Stimulated activated CD8-positive, alpha-beta memory T cell treated with anti-CD3 and anti-CD28 coated beads, Interleukin-4, amount 100 ng/mL, for 1 hour (primary cell): ENCODE measurements at places on chromosomes 16 and 17.

- DNase-seq = no peak
Measured at GRCh38 chr16:23362460-23363317, 60.6 kb downstream of the SCNN1B start.

- DNase-seq = no peak
Measured at GRCh38 chr16:80065541-80065940, 465.0 kb upstream of the MAF start.

DNA sequence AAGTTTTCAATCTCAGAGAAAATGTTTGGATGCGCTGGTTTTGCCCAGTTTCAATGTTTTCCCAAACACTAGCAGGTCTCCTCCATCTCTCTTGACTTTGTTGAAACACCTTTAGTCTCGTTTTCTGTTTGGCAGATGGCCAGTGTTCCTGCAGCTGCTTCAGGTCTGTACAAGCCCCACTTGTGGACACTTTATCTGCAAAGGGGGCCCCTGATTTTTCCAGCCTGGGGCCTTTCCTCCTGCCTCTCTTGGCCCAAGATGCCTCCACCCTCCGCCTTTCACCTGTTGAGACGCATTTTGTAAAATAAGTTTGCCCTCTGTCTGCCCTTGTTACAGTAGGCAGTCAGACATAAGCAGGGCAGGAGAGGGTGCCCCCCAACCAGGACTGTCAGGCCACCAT lies 21.8 kb upstream of the PRM1 start:
- DNase-seq = no peak

- DNase-seq = no peak
Measured at GRCh38 chr17:42200706-42201457, 6.6 kb upstream of the GHDC start.

DNA sequence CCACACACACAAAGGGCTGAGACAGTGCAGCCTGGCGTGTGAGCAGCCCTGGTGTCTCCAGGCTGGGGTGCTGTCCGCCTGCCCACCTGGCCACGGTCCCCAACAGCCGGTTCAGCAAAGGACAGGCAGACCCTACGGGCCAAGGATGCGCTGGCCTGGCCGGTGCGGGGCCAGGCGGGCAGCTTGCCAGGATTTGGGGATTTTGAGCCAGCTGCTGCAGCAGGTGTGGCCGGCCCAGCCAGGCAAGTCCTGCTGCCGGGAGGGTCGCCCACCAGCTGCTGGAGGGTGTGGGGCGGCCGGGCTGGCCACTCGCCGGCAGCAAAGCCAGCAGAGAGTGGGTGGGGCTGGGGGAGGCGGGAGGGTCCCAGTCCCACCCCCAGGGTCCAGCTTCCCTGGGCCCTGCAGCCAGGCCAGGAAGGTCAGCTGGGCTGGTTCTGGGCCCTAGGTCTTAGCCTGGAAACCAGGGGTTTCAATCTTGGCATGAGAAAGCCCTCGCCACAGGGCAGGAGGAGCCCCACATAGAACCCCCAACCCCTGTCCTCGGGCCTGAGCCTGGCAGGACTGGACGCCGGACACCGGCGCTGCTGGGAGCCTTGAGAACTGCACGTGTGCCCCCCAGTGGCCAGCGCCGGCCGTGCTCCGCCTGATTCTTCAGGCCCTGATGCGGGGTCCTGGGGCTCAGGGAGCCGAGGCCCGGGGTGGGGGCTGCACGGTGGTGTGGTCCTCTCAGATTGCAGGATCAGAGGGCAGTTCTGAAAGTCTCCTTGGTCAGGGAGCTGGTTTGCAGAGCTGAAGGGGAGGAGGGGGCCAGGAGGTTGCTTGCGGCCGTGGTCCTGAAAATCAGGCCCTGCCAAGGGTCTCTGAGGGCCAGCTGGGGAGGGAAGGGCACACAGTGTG lies 17.6 kb upstream of the SSTR5 start:
- DNase-seq = no peak

DNA sequence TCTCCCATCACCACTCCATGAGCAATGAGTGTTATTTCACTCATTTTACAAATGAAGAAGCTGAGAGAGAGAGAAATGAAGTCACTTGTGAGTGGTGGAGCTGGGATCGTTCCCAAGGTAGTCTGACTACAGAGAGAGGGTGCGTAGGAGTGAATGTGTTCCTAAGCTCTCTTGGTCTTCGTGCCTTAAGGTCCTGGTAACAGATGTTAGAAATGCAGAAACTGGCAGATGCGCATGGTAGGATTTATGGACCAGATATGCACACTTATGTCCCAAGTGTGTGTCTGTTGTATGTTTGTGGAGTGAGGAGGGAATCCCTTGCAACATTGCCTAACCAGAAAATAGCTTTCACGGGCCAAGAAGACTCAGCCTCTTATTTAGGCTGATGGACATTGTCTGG lies 93.2 kb upstream of the ZNF469 start:
- DNase-seq = no peak

- DNase-seq = no peak
Measured at GRCh38 chr16:24972608-24973220, 42.5 kb downstream of the ARHGAP17 start.

- DNase-seq = no peak
Measured at GRCh38 chr17:61285526-61286320, 113.9 kb upstream of the TBX2 start.

DNA sequence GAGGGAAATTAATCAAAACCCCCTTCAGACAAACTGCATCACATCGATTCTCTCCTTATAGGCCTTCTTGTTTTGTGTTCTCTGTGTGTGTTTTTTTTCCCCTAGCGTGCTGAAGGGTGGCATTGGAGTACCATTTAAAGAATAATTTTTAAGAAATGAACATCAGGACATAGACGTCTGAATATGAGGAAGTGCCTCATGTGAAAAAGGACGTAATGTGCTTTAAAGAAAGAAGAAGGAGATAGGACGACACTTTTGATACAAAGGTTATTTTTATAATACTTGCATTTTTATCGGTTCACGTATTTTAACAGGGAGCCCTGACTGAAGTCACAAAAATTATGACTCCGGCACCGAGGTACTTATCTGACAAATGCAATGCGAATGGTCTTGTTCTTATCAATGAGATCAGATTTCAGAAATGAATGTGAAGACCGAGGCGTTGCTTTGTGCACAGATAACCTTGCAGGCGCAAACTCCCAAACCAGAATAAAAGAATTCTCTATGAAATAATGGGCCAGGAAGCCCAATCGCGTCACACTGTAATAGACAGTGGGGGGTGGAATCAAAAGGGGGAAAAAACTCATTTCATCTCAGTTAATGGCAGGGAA lies 606.3 kb downstream of the MAF start:
- DNase-seq = no peak

DNA sequence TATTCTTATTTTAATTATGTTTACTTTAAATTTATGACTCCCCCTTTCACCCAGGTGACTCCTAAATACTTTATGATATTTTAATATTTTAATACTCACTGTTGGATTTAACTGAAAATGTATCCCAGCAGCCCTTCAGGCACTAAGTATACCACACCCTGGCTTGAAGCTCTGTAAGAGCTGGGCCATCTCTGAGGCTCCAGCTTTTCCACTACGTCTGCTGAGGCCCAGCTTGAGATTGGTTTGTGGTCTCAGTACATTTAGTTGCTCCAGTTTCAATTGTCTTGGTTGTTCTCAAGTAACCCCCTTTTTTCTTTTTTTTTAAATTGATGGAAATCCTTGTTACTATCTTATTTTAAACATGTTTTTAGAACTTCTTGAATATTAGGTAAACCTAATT lies 27.0 kb upstream of the CAPNS2 start:
- no peak for DNase-seq

DNA sequence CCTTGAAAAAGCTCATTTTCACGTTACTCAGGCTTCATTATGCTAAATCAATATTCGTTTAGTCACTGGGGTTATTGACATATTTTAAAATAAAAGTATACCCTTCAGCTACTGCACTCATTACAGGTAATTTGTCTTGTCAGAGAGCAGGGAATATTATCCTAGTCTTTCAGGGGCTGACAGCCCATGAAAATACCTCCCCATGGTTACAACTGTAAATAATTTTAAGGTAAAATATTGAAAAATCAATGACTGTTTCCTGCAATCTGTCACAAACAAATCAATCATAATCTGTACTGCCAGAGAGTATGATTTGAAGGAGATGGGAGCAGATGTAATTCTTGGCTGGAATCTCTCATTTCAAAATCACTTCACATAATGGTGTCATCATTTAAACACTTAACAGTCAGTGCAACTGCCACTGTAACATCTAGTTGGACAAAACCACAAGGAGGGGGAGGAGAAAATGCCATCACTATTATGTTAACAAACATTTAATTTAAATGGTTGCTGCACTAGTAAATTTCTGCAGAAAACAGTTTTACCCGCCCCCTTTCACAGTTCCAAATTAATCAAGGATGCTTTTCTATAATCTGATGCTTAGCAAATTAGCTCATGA lies 9.3 kb upstream of the IRX5 start:
- DNase-seq = no peak

GRCh38 chr17:64155751-64156544 lies 26.0 kb upstream of the ERN1 start:
- DNase-seq = no peak

DNA sequence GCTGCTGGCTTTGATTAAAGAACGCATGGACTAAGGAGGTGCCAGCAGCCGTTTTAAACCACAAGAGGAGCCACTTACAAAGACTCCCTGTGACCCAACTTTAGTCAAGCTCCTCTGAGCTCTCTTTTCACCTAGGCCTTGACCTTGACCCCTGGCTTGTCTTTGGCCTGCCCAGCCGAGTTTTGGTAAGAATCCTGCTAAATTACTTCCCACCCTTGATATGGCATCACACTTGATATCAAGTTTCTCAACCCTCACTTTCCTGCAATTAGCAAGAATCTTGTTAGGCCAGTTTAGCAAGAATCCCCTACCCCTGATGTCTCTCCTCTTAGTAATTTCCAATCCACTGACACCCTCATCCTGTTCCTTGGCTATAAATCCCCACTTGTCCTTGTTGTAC lies 232.8 kb upstream of the SALL1 start:
- DNase-seq = no peak

DNA sequence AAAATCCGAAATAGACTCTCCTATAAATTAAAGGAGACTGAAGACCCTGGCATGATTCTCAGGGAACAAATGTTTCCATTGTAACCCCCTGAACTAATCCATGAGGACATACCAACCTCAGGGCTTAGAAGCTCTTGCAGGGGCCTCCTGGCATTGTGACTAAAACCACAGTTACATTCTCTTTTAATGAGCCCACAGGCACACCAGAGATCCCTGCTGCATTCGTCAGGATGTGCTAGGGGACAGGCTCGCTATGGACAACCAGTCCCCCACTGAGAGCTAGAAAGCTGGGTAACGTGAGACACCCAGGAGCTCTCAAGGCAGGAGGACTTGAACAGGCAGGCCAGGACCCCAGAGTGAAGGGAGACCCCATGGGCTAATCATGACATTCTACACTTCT lies 140.6 kb upstream of the TNRC6C start:
- no peak for DNase-seq

GRCh38 chr17:40515491-40516041 lies 14.1 kb upstream of the TNS4 start:
- DNase-seq = no peak

GRCh38 chr17:42112552-42113176 lies at the start of gene DHX58:
DHX58 (minus strand) TSS chr17:42112714; CDS start chr17:42111892, 822 bp downstream.
- DNase-seq = peak; percentile 66

DNA sequence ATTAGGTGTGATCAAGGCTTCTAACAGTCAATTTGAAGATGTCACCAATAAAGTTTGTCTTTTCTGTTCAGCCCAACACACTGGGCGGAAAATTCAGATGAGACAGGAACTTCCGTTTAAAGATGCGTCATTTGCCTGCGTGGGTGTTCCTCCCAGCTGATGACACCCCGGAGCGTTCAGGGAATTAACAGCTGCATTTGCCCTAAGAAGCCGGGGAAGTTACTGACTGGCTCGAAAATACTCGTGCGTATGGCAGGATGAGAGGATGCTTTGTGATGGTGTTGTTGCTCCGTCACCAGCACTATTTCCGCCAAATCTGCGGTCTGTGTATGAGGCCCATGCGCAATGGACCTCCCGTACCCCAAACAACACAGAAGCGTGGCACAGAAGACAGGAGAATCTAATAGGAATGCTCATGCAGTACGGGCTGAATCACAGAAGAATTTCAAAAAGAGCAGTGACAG lies 11.9 kb upstream of the PVALEF start:
- no peak for DNase-seq

DNA sequence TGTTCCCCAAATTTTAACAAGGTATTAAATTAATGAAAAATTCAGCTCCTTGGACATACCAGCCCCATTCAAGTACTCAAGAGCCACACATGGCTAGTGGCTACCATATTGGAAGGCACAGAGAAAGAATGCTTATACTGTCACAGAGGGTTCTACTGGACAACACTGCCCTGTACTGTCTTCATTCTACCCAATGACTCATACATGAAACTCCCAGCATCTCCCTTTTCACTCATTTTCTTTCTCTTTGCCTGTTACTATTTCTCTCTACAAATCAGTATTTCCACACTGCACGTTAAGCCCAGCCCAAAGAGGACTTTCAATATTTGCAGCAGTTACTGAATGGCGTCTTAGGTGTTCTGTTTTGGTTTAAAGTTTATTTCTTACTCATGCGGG lies 72.1 kb upstream of the RCVRN start:
- DNase-seq = no peak

DNA sequence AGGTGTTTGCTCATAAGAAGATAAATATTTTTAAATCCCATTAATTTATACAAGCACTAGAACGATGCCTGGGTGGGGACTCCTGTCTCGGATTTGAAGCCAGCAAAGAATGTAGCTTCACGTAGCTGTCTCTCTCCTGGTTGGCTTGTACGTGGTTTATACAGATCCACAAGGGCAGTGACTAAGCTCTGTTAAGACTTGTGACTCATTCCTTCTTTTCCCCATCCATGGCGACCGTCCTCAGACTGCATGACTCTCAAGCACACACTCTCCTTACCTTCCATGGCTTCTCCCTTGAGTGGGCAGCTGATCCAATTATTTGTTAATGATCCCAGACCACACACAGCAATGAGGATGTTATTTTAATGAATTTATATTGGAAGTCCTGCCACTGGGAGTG lies 679.7 kb upstream of the SOX9 start:
- DNase-seq = no peak

DNA sequence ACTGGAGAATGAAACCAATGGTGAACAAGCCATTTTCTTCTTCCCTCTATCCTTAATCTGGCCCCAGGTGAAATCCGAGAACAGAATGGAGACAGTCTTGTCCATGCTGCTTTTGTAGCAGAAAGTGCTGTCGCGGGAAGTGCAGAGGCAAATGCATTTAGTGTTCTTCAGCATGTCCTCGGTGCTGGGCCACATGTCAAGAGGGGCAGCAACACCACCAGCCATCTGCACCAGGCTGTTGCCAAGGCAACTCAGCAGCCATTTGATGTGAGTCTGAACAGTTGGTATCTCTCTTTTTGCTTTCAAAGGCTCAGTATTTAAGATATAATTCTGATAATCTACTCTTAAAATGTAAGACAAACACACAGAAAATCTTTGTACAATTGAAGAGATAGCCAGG lies 18.7 kb downstream of the UQCRC2 start:
- DNase-seq = no peak

DNA sequence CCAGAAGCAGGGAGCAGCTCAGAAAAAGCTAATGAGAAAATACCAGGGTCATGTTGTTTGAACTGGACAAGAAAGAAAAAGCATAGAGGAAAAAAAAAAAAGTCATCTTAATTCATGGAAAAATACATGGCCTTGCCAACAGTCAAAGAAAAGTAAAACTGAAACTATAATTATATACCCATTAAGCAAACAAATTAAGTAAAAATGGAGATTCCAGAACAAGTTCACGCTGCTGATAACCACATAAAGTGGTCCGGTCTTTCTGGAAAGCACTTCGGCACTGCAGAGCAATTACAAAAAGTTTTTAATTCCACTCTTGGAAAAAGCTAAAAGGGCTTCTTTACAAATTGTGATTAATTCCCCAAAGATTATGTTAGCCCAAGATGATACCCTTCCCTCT lies 12.4 kb upstream of the P2RX5 start:
- DNase-seq = no peak
